ENCODE measurements at places on chromosomes 3 and 15.

DNA sequence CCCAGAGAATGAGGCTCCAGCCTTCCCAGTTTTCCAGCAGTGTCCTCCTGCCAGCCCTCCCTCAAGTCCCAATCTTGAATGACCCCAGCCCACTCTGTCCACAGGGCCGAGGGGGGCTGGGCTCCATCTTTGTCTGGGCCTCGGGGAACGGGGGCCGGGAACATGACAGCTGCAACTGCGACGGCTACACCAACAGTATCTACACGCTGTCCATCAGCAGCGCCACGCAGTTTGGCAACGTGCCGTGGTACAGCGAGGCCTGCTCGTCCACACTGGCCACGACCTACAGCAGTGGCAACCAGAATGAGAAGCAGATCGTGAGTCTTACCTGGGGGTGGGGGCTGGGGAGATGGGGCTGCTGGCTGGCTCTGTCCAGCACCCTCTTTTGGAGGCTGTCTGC lies 5.6 kb upstream of the FES start:
- no peak for DNase-seq

GRCh38 chr3:131883086-131883485 lies 151.7 kb downstream of the CPNE4 start:
- DNase-seq: no peak

GRCh38 chr3:24181256-24181655 lies 236.2 kb downstream of the NR1D2 start:
- no peak for DNase-seq

GRCh38 chr15:29299331-29299730 lies 29.7 kb upstream of the NSMCE3 start:
- no peak for DNase-seq

- no peak for DNase-seq
These were observed 75.6 kb upstream of the ANKRD34C start for GRCh38 chr15:79206940-79207339.

GRCh38 chr15:85692873-85693272 lies 101.9 kb downstream of the KLHL25 start:
- no peak for DNase-seq

DNA sequence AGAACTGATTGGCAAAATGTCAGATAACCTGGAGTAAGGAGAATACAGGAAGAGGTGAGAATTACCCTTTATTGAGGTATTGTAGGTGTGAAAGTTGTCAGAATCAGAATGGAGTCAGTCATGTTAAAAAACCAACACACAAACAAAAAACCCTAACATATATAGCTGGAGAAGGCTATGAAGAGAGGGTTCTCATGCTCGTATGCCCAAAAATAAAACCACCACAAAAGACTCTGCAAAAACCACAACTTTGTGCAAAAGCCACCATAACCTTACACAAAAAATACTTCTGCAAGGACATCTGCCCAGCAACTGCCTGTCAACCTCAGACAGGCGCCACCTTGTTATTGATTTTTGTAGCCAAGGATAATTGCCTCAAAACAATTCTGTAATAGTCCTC lies 136.0 kb downstream of the CD47 start:
- no peak for DNase-seq

DNA sequence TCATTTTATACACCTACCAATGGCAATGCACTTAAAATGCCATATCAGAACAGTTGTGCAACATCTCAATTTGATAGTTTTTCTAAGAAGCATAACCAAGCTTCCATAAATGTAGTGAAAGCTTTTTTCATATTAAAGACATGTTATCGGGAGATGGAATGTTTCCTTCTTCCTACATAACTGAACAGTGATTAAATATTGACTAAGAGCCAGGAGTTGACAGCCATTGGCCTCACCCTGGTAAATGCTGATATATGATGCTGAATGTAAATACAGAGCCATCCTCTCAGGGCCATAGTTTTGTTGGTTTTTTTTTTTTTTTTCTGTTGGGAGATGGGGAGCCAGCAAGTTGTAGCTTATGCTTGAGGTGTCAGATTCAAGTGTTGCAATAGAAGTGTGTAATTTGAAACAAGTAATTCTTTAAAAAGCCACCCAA lies 203.3 kb upstream of the IL12A start:
- DNase-seq: no peak

DNA sequence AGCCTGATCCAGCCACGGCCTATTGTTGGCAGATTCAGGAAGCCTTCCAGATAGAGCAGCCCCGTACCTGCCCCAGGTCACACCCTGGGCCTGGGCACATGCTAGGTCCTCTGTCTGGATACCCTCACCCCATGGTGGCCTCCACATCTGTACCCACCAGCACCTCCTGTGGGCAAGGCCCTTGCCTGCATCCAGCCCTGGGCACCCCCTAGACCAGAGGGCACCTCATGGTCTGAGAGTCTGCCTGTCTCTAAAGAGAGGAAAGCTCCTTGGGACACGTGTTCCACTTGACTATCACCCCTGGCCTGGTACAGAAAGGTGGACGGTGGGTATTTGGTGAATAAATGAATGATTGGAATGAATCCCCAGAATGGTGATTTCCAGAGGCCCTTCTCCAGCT lies 8.9 kb upstream of the COMMD4 start:
- no peak for DNase-seq

- no peak for DNase-seq
These were observed 91.8 kb downstream of the THBS1 start for GRCh38 chr15:39672666-39673065.

- DNase-seq: no peak
These were observed 147.1 kb downstream of the PGPEP1L start for GRCh38 chr15:98860281-98861041.

DNA sequence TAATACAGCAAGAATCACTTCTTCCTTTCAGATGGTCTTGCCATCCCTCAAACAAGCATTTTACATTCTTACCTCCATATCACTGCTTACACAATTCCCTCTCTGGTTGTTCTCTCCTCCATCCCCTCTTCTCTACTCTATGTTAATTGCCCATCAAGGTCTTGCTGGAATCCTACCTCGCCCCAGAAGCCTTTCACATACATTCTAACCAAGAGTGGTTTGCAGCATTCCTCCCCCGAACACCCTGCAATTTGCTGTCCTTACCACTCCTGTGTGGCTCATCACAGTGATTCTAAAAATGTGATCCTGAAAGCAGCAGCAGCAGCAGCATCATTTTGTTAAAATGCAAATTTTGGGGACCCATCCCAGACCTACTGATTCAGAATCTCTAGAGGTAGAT lies 30.6 kb downstream of the TNIK start:
- DNase-seq: no peak
